Fibroblast of villous mesenchyme (primary cell): ENCODE measurements at places on chromosomes 11 and 22.

GRCh38 chr11:61495801-61496601 is 12.5 kb upstream of the LRRC10B start:
- DNase-seq = no peak

GRCh38 chr11:2750101-2750681 is 50.4 kb upstream of the KCNQ1OT1 start:
- DNase-seq = no peak

GRCh38 chr11:68009391-68010089 is 587 bp upstream of the ALDH3B1 start:
- DNase-seq = peak; percentile 85

- no peak for DNase-seq
Observed at GRCh38 chr11:111046291-111046690, 199.2 kb upstream of the POU2AF2 start.

DNA sequence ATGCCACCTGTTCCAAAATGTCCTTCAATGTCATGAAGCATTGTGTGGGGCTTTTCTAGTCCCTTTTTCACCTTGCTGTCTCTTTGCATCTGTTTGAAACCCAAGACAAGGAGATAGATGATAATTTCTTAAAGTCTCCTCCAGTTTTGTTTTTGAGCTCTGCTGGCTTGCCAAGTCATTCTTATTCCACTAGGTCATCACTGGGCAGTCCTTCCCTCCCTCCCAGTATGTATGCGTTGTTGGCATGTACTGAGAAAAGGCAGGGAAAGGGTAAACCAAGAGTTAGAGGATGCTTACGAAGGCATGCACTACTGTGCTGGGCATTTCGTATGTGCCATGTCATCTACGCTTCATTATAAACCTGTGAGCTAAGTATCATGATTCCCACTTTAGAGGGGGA is 78.6 kb downstream of the PARVA start:
- DNase-seq = no peak

DNA sequence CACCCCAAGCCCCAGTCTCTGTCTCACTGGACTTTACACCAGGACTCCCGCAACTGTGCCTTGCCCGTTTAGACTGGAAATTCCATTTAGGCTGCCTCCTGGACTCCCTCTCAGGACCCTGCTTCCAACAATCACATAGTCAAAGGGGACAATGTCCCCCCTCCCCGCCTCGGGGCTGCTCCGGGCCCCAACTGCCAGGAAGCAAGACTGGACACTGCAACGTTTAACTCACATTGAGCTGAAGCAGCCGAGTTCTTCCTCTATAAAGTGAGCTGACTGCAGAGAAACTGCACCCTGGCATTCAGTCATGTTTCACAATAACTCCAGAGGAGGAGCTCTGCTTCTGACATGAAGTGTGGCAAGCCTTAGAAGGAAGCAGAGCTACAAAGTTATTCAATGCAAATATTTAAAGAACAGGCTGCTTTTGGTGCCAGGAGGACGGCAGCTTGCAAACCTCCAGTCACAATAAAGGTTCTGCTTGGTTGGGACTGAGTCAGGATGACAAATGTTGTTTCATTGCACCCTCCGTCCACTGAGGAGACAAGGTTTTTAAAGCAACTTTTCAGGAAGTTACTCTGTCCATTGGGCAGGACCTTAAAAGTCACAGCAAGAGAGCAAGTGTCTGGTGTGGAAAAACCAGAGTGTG is 19.9 kb downstream of the PACSIN2 start:
- DNase-seq = peak; percentile 95

- no peak for DNase-seq
Observed at GRCh38 chr11:72823105-72823804, 9.0 kb downstream of the ATG16L2 start.

DNA sequence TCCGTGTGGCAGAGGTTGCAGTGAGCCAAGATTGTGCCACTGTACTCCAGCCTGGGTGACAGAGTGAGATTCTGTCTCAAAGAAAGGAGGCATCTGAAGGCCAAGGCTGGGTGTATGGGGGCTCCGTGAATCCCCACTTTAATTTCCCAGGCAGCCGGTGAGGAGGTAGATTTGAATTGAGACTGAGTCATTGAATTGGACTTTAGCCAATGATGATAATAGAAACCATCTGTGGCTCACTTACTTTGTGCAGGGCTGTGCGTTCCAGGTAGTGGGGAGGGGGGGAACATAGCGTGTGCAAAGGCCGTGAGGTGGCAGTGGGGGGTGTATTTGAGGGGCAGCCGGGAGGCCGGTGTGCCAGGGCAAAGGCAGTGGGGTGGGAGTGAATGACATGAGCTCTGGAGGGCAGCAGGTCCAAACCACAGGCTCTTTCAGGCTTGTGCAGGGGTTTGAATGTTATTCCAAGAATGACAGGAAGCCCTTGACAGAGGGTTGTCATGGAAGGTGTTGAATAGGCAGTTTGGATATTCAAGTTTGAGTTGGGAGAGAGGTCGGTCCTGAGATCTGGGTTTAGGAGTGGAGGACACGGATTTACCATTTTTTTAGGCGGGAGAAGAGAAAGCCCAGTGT is 6.1 kb downstream of the ARHGAP8 start:
- DNase-seq = peak; percentile 44

DNA sequence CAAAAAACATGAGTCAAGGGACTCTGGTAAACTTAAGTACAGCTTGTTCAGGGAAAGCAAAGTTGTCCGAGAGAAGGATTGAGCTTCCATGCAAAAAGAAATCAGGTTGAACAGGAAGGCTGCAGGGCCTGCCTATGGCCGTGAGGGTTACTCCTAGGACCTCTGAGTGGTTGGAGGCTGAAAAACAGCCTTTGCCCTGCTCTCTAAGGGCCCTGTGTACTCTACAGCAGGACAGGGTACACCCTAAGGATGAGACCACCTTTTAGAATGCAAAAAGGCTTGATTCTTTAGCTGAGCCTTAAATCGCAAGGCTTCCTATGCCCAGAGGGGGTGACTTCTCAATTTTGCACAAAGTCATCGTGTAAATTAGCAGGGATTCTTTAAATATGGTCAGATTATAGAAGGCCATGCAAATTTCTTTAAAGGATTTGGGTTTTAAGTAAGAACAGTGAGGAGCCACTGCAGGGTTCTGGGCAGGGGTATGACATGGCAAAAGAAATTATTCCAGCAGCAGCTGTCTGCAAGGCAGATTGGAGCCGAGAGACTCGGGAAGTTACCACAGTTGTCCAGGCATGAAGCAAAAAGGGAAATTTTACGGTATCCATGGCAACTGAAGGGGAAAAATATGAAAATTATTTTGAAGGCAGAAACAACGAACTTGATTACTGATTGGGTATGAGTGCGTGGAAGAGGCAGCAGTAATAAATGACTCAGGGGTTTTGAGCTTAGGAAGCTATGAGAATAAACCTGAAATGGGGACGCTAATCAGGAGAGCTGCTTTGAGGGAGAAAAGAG is 91.8 kb downstream of the FAM76B start:
- no peak for DNase-seq

GRCh38 chr22:49203091-49203858 is 624.4 kb downstream of the BRD1 start:
- no peak for DNase-seq

DNA sequence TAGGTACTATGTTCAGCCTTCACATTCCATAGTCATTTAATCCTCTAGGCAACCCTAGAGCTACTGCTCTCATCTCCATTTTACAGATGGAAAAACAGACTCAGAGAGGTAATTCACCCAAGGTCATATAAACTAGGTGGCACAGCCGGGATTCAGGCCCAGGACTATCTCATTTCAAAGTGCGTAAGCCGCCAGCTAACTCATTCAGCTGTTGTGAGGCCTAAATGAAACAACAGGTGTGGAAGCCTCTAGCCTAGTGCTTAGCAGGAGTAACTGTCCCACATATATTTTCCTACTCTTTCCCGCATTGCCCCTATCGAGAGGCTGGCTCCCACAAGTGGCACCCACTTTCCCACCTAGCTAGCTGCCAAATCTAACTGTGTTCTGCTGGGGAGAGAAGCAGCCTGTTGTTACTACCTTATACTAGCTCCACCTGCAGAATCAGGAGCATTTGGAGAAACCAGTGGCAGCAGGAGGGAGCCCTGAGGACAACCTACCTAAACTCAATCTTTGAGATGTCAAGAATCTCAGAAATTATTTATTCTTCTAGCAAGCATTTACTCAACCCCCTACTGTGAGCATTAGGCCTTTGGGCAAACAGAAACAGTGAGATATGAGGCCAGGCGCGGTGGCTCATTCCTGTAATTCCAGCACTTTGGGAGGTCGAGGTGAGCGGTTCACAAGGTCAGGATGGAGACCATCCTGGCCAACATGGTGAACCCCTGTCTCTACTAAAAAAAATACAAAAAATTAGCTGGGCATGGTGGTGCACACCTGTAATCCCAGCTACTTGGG is 20.9 kb downstream of the PRG3 start:
- DNase-seq = no peak

- peak; percentile 81 for DNase-seq
Observed at GRCh38 chr11:122721201-122721963, 65.9 kb downstream of the UBASH3B start.

GRCh38 chr11:35009191-35009943 is 92.9 kb downstream of the PDHX start:
- DNase-seq = peak; percentile 79

DNA sequence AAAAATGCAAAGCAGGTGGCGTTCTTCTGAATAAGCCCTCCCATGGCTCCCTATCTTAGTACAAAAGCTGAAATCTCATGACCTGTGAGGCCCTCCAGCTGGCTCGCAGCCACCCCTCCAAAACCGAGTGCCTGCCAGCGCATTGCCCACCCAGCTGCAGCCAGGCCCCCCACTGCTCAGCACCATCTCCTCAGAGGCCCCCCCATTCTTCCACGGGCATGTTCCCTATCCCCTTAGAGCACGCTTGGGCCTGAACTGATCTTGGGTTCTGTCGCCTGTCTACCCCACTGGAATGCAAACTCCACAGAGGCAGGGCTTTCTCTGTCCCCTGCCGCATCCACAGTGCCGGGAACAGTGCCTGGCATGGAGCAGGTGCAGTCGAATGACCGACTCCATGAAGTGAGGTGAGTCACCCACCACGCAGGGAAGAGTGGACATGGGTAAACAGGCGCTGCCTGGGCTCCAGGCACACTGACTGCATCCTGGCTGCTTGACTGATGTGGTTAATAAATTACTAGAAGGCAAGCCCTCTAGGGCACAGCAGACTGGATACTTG is 11.3 kb upstream of the EFCAB6 start:
- DNase-seq = no peak

- DNase-seq = peak; percentile 78
Observed at GRCh38 chr11:128279866-128280265, 307.5 kb downstream of the ETS1 start.

- DNase-seq = no peak
Observed at GRCh38 chr11:122100756-122101080, 15.3 kb downstream of the BLID start.

DNA sequence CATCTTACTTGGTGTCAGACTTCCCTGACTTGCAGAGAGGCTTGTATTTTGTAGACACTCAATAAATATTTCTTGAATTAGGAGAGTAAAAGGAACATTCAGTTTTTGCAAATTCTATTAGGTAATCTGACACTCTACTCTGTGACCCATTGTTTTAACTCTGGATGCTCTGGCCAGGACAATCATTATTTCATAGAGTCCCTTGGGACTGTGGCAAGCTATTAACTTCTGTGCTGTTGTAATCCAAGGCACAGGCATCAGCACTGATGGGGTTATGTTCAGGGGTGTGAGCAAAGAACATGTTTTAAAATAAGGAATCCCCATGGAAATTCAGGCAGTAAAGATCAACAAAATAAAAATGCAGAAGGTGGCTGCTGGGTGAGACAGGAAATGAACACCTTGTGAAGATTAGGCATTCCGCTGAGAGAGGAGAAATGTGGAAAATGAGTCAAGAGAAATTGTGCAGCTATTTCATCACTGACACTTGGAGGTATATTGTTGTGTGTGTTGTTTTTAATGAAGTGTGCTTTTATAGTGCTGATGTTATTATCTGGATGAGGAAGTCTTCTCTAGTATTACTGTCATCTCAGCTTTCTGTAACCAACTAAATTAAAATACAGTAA is 175.2 kb downstream of the WNT11 start:
- peak; percentile 22 for DNase-seq

DNA sequence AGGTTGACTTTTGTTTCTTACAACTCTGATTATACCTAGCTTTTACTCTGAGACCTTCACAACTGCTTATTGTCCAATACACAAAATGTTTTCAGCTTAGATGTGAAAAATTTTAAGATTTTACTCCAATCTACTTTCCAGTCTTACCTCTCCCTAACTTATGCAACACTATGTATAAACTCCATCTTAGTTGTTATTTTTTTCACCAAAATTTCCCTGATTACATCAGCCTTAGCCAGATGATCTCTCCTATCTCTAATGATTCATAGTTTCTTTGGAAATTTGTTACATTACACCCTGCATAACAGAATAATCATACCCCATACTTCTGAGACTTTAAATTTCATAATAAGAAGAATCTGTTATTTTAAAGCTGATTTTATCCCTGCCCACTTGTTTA is 621.0 kb upstream of the ANO3 start:
- no peak for DNase-seq

DNA sequence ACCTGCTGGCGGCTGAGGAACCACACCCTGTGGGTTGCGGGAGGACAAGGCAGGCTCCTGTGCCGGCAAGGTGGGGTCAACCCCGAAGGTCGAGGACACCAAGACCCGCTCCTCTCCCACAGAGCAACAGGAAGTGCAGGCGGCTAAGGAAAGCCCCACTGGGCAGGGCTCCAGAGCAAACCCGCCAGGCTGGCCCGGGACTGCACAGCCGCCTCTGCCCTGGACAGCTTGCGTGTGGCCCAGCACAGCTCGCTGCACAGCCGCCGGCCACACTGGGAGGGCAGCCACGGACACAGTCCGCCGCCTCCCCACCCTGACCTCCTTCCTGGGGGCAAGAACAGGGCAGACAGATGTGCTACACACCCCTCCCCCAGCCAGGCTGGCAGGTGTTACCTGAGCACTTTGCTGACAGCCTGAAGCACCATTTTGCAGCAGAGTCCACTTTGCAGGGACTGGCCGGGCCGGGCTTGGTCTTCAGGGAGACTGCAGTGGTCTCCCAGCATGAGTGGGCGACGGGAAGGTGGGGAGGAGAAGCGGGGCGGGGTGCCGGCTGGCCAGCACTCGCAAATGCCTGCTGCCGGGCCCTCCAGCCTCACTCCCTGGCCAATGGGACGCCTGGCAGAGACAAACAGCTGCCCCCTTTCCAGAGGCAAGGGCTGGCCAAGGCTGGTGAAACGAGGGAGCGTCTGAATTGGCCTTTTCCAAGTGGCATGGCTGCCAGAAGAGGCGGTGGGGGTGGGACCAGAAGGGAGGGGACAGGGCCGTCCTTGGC is at the start of gene MOB2:
Gene MOB2 (minus strand): TSS at position 726 of the 772 bp plus-strand sequence. CDS start 223 bp downstream, at position 503.
- no peak for DNase-seq

DNA sequence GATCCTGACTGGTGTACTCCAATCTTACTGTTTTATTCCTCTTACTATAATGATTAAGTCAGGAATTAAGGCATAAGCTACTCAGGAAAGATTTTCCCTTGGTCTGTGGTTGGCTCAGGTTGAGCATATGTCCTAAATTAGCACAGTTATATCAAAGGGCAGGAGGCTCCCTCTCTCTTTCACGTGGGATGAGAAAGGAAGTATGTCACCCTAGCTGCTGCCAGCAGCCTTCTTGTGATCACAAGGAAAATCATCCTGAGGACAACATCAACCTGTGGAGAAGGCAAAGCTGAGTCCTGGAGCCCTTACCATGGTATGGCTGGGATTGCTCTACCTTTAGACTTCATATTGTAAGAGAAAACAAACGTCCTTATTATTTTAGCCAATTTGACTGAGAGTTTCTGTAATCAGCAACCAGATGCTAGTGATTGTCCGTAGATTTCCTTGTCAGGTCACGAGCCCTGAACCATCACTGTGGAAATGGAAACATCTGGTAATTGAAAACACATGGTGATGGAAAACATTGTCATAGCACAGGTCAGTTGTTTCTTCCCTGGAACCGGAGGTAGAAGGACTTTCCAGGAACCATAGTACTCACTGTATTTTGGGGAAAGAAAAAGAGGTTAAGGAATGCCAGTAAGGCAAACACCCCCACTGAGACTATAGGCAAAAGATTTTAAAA is 40.6 kb upstream of the DEUP1 start:
- peak; percentile 28 for DNase-seq
